Frontal cortex (tissue), 4 donors: ENCODE measurements at places on chromosomes 16 and 17. TPM values are rescaled to one million over a fixed set of nuclear protein-coding genes. Genes with fewer than 3 reads are reported as not detected.

DNA sequence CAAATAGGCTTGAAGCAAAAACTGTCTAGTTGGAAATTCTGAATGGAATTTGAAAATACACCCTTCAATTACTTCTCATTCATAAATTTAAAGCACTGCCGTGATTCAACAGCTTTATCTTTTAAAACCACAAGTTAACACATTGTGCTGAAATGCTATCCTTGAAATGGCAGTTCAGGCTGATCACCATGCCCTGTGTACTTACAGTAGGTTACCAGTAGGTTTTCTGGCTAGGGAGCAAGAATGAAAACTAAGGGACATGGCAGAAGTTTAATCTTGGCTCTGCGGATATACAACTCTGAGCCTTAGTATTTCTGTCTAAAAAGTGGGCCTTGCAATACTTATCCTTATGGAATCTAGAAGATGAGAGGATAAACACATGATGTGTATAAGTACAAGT, 28.0 kb downstream of the NXPH3 start:
- no peak for DNase-seq

GRCh38 chr17:56057869-56058268, 95.4 kb upstream of the ANKFN1 start:
- no peak for DNase-seq

DNA sequence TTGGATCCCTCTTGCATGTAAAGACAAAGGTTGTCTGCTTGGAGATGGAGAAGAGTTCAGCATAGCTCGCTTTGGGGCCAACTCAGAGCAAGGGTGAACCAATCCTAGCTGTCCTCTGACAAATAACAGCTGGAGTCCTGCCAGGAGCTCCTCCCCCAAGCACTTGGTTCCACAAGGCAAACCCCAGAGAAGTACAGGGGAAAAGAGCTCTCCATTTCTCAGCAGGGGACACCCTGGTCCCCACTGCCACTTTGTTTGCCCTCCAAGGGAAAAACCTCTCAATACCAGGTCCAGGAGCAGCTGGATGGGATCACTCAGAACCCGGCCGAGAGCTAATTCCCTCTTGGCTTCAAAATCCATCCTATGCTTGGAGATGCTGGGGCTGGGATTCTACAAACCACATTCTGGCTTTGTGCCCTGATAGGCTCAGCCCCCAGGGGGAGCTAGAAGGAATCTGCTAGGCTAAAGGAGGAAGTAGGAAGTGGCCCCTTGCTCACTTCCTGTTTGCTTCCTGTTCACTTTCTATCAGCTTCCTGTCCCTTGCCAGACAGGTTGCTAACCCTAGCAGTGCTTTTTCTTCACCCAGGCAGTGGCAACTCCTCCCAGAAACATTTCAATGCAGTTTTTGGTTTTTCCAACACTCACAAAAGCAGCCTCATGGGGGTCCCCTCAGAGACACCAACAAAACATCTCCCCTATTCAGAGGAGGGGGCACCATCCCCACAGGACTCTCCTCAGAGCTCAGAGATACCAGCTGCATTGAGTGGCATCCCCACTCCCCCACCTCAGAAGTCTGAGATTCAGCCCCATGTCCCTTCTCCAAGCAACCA, 30.7 kb downstream of the CDRT4 start:
- DNase-seq: no peak

- no peak for DNase-seq
Observed at GRCh38 chr16:1960665-1961630, 1.6 kb downstream of the NDUFB10 start.

DNA sequence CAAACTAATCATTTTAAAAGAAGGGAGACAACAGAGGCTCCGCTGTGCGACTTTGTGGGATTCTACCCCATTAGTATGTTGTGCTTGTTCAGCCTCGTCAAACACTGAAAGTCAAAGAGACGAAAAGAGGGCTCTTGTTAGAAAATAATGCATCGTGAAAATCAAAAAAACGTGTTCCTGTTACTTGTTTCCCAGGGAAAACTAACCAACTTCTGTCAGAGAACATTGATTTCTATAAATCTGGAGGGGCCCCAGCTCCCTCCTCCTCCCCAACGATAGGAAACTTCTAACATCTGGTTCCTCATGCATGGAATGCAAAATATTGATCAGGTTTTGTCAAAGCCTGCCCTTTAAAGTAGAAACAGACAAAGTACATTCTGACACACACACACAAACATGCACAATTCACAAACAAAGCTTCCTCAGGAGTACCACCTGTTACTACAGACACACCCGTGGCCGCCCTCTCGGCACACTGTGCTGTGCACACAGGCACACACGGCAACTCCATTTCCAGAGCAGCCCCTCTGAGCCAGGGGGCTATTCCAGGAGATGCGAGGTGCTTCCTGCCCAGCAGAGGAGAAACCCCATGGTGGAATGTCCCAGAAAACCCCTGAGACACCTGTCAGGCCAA, 151.3 kb downstream of the ZFHX3 start:
- DNase-seq: no peak

The SHMT1 gene
- total RNA-seq: 2.4 TPM

DNA sequence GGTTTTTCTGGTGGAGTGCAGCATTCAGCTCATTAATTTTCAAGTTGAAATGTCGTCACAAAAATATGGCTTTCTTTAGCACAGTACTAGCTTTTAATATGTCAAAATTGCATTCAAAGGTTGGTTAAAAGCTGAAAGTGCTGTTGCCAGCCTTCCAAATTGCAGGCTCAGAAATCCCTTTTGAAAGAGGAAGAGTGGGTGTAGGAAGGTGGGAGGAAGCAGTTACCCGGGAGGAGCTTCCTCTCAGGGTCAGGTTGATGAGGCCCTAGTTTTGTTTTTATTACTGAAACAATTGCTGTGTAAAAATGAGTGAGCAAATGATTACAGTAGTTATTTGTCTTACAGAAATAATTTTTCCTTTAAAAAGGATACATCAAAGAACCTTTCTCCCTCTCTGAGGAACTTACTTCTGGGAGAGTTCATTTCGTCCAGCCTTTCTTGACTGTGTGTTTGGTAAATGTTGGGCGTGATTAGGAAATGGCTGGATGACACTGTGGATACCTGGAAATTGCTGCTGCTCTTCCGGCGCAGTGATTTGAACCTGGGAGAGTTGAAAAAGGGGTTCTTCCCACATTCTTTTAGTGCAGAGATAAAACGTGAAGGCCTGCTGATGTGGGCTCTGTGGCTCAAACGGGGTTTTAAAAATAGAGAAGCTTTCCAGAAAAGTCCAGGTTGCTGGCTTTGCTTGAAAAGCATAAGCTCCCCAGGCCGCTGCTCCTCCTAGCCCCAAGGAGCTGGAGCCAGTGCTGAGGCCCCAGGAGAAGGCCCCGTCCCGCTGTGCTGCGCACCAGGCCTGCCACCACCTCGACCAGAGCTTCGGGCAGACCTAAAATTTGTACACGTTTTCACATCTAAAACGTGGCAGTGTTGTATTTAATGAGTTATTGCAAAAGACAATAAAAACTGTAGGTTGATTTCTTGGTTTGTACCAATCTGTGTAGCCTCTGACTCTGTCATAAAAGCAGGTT, 41.7 kb downstream of the SEC14L1 start:
- no peak for DNase-seq

- DNase-seq: no peak
Observed at GRCh38 chr16:53014287-53014686, 38.4 kb downstream of the CHD9NB start.

The SLC6A2 gene
- under 0.01 TPM for total RNA-seq
